H9 (cell line): ENCODE measurements at places on chromosomes 11 and 22. TPM values are rescaled to one million over a fixed set of nuclear protein-coding genes. Genes with fewer than 3 reads are reported as not detected.
A peak's percentile ranks its signal among the peaks of the same experiment; 100 is the strongest.

- DNase-seq = no peak
- no peak overlapping the region for H3K4me3 ChIP-seq
- no peaks in the 10 kb centered on the region for H3K36me3 ChIP-seq
Observed at GRCh38 chr11:21321072-21321471, 651.7 kb downstream of the NELL1 start.

DNA sequence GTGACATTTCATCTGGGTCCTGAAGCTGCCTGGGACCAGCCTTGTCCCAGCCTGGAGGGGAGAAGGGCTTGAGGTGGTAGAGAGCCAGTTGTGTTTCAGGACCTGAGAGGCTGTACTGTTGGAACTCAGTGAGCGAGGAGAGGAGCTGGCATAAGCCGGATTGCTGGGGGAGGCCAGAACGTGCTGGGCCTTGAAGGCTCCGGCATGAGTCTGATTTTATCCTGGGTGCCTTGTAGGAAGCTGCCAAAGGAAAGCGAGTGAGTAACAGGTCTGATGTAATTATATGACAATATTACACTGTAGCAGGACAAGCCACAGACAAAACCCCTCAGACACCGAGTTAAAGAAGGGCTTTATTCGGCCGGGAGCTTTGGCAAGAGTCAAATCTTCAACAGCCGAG, 17.2 kb downstream of the AP2A2 start:
- peaks cover 7% of the 10 kb centered on the region for H3K36me3 ChIP-seq
- peak overlapping the region; percentile 30; the same call in 1 of the 3 replicates for H3K4me3 ChIP-seq

DNA sequence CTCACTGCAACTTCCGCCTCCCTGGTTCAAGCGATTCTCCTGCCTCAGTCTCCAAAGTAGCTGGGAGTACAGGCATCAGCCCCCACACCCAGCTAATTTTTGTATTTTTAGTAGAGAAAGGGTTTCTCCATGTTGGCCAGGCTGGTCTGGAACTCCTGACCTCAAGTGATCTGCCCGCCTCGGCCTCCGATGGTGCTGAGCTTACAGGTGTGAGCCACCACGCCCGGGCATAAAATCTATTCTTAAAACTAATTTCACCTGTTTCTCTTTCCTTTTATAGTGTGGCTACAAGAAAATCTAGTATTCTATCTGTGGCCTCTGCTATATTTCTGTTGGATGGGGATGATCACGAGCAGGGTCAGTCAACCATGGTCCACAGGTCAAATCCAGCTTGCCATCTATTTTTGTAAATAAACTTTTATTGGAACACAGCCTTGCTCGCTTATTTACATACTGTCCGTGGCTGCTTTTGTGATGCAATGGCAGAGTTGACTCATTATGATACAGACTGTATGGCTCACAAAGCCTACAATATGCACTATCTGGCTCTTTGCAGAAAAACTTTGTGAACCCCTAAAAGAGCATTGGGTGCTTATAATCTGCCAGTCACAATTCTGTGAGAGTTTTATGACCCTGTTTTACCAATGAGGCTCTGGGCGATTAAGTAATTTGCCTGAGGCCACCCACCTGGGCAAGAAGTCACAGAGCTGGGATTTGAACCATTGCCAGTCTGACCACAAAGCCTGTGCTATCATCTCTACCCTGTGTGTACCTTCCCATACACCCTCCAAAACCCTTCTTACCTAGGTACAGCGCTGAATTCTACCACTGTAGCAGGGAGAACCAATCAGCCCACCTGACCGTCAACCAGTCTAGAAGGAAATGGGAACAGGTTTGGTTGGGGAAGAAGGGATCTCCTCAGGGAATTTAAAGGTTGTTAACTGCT, 28.3 kb downstream of the SLC1A2 start:
- no peaks in the 10 kb centered on the region for H3K36me3 ChIP-seq
- no peak overlapping the region for H3K27ac ChIP-seq
- no peaks in the 10 kb centered on the region for H3K4me1 ChIP-seq
- H3K4me3 ChIP-seq = no peak overlapping the region
- no peaks in the 10 kb centered on the region for H3K27me3 ChIP-seq

DNA sequence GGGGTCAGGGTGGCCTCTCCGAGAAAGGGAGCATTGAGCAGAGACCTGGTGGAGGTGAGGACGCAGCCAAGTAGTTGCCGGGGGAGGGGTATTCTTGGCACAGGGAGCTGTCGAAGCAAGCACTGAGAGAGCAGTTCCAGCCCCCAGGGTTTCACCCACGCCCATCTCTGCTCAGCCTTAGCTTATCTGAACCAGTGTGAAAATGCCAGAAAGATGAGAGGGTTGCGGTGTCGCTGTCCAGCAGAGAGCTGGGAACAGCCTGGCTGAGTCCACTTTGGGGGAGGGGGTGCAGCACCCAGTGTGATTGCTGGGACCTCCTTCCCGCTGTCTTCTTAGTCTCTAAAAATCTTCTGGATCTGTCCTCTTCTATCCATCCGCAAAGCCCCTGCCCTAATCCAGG, 123.3 kb upstream of the TBCEL start:
- H3K27ac ChIP-seq = no peak overlapping the region
- H3K27me3 ChIP-seq = no peaks in the 10 kb centered on the region
- H3K4me1 ChIP-seq = no peaks in the 10 kb centered on the region; the same call in 1 of the 2 replicates
- DNase-seq = no peak

GRCh38 chr22:22478470-22478869, 30.1 kb downstream of the ZNF280B start:
- H3K27me3 ChIP-seq = no peaks in the 10 kb centered on the region; the same call in 1 of the 2 replicates
- no peak for DNase-seq
- no peaks in the 10 kb centered on the region for H3K36me3 ChIP-seq
- no peak overlapping the region for H3K27ac ChIP-seq
- no peak overlapping the region for H3K4me3 ChIP-seq

Gene SYCE3
- 0.85 and 0.97 TPM in 2 replicates for total RNA-seq

Gene OR4S1
- total RNA-seq = not detected in 2 replicates

Gene TMEM25
- 24.5 and 26.2 TPM in 2 replicates for total RNA-seq
